ENCODE measurements at places on chromosomes 4 and X.

GRCh38 chr4:20253735-20254409, 2.2 kb downstream of the SLIT2 start:
- no peak for DNase-seq

DNA sequence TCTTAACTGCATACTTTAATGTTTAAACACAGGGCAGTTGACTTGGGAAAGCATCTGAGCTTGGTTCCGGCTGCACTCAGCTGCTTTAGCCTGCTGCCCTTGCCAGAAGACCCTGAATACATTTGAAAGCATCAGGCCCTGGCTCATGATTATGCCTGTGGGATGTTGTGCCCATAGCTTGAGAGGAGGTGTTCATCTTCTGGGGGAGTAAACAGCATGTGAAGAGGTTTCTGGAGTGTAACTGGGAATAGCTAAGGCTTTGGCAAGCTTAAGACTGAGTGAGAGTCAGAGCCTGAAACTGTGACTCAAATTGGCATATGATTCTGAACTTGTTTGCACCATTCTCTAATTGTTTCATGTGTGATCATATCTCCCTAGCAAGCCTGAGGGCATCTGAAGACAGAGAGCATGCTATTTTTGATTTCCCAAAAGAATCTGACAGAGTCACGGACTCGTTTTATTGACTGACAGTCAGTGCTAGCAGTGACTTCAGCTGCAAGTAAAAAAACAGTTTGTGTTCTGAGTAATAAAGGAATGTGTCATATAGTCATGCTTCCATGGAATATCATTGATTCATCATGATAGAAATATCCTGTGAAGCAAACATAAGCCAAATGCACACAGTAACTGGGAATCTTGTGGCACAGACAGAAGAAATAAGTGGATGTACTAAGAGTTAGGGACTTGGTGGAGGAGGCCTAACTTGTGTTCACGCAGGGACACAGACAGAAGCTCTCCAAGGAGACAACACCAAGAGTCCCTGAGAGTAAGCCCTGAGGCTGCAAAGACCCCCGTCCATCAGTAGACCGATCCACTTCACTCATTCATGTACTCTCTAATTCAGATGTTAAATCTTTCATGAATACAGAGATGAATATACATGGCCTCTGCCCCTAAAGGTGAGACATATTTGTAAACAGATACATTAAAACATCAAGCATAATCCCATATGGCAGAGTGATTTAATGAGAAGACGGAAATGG, 100.7 kb downstream of the SYNPO2 start:
- peak; percentile 88 for DNase-seq

DNA sequence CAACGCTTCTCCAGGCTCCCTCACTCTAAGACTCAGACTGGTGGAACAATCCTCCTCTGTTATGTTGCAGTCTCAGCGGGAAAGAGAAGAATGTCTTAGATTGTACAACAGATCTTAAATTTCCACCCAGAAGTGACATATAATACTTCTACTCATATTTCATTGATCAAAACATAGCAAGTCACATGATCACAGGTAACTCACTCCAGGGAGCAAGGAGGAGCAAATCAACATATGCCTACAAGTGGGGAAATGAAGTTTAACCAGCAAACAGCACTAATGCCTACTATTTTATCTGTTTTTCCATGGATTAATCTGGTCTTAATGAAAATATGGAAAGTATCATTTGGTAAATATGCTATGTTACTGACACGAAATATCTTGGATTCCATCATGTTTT, 819.8 kb downstream of the CCSER1 start:
- no peak for DNase-seq

DNA sequence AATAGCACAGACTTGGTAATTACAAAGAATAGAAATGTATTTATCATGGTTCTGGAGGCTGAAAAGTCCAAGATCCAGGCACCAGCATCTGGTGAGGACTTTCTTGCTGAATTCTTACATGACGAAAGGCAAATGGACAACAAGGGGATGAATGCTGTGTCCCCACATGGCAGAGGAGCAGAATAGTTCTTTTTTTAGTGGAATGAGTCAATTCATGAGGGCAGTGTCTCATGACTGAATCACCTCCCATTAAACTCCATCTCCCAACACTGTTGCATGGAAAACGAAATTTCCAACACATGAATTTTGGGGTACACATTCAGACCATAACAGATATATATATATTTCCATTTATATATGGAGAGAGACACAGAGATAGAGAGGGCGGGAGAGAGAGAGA, 628.3 kb downstream of the TRIML1 start:
- peak; percentile 8 for DNase-seq

GRCh38 chr4:37995981-37996775, 36.0 kb downstream of the PTTG2 start:
- DNase-seq, result no peak

DNA sequence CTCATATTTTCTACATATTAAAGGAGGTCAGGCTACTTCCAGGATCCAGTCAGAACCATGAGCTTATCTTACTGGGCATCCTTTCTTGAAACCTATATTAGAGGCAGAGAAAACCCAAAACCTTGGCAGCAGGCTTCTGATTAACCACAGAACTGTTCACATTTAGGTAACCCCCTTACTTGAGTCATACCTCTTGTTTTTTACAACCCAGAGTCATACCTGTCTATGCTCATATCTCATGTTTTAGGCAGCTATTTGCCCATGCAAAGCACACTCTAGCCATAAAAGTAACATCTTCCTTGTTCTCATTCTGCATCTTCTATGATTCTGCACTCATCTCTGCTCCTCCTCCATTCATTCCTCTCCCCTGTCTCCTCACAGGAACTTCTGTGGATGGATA, 138.0 kb upstream of the SMIM31 start:
- DNase-seq, result no peak

- DNase-seq, result peak; percentile 42
Measured at GRCh38 chrX:83145876-83146275, 362.2 kb upstream of the POU3F4 start.

DNA sequence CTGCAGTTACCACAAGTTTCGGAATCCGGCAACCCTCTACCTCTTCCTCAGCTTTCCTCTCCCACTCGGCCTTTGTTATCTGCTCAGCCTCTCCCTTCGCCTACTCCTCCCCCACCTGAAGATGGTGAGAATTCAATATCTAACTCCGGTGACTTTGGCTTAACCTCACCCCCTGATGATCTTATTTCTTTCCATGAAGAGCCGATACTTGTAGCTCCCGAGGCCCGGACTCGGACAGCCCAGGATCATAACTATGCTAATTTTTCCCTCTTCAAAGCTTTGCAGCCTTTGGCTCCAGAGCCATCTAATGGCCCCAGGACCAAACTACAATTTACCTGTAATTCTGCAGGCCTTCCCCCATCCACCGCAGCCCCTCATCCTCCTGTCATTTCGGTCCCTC, 32.0 kb upstream of the MGST2 start:
- peak; percentile 24 for DNase-seq

DNA sequence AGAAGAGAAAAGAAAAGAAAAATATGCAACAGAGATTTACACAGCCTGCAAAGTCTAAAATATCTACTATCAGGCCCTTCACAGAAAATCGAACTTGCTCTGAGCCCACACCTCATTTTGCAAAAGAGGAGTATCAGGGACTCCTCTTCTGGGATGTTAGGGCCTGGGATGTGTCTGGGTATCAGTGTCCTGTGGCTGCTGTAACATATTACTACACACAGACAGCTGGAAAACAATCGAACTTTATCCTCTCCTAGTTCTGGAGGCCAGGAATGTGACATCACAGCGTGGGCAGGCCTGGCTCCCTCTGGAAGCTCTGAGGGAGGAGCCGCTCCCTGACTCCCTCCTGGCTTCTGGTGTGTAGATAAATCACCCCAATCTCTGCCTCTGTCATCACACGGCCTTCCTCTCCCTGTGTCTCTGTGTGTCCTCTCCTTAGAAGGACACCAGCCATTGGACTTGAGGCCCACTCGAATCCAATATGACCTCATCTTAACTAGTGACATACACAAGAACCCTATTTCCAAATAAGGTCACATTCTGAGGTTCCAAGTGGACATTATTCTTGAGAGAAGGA, 52.9 kb downstream of the PPP2R2C start:
- DNase-seq, result peak; percentile 11

- peak; percentile 63 for DNase-seq
Measured at GRCh38 chr4:164779080-164779479, 25.1 kb downstream of the SMIM31 start.

DNA sequence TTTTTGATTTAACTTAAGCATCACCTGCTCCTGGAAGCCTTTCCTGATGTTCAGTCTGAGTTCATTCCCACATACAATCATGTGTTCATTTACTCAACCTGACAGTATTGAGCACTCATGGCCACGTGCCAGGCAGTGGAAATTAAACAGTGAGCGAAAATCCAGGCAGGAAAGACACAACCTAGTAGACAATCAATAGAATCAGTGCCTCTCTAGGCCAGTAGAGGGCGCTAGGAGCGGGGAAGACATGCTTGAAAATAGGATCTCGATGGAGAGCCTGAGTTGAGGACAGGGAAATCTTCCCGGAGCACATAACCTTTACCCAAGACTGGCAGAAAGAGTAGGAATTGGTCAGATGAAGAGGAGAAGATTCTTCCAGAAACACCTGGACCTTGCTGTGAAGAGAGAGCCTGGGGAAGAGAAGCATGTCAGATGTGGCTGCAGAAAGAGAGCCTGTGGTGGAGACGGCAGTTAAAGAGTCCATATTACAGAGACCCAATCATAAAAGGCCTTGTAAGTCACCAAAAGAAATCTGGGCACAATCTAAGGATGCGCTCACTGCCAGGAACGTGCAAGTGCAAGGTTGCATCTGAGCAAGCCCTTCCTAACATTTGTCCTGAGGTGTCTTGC, 103.5 kb downstream of the LDB2 start:
- DNase-seq, result no peak

GRCh38 chrX:2642791-2643190, 48.3 kb upstream of the CD99 start:
- DNase-seq, result no peak

- no peak for DNase-seq
Measured at GRCh38 chr4:117996891-117997290, 37.4 kb upstream of the NDST3 start.

DNA sequence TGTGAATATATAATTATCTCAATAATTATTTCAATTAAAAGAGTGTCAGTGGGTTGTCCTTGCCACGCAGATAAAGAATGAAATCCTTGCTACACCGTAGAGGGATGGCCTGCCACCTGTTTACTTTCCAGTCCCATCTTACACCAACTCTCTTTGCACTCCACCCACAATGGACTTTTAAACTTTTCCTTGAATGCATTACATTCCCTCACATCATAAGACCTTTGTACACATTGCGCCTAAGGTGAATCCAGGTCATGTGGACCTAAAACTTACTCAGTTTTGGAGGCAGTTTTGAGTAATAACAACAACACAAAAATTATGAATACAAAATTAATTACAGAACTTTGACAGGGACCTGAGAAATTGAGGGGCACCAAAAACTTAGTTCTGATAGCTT, 78.7 kb upstream of the PDE5A start:
- DNase-seq, result no peak

DNA sequence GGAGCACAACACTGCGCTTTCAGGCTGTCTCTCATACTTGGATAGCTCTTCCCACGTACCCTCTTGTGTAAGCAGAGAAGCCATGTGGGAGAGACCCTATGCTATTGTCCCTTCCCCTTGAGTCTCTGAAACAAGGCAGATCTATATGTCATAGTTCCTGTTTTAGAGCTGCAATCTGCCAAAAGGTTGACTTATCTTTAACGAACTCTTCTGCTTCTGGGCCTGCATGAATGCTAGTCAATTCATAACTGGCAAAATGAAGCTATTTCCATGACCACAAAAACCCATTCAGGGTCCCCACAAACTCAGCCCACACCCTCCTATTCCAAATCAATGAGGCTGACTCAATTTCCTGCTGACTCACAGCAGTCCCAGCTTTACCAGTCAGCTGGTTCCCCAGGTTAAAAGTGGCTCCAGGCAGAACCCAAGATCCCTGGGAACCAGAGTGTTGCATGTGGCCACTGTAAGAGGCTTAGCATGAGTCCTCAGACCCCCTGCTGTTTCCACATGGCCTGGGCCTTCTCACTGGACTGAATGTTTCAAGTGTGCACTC, 25.3 kb upstream of the SOD3 start:
- peak; percentile 87 for DNase-seq

DNA sequence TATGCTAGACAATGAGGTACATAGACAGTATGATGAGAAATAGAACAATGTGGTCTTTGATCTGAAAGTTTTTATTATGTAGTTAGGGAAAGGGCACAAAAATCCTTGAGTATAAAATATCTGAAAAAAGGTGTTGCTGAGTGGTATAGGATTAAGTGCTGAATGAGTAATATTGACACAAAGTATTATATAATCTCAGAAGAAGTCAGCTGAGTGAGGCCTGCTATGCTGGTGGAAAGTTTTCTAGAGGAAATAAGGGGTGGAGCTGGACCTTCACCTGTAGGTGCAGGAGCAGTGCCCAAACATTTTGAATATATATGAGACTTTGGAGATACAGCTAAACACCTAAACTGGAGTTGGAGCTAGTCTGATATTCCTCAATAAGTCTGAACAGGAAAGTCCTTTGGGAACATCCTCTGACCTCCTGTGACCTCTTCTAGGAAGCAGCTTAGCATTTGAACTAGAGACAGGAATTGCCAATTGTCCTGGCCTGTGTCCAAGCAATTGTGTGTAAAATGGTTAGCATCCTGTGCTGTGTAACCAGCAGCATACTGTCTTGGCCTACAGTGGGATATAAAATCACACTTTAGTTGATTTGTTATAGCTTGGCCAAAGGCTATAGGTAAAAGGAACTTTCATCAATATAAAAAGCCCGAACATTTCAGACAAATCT, 285.3 kb downstream of the ANKRD50 start:
- DNase-seq, result peak; percentile 26

- no peak for DNase-seq
Measured at GRCh38 chr4:5967783-5968182, 50.4 kb downstream of the C4orf50 start.

- no peak for DNase-seq
Measured at GRCh38 chrX:17336377-17336776, 38.6 kb upstream of the NHS start.

DNA sequence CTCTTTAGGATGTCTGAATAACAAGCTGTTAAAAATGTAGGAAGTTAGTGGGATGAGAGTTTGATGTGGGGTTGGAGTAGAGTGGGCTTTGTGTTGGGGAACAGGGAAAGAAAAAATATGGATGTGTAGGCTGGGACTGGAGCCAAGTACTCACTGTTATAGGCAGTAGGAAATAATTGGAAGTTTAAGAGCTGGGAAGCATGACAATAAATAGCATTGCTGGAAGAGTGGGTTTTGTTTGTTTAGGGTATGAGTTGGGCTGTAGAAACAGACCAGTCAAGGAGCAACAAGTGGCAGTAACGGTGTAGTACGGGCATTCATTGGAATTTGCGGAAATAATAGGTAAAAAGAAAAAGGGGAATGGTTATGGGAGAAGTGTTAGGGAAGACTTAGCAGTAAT, 81.6 kb downstream of the KDM6A start:
- DNase-seq, result no peak

- no peak for DNase-seq
Measured at GRCh38 chr4:71587995-71588394, 195.9 kb downstream of the GC start.

DNA sequence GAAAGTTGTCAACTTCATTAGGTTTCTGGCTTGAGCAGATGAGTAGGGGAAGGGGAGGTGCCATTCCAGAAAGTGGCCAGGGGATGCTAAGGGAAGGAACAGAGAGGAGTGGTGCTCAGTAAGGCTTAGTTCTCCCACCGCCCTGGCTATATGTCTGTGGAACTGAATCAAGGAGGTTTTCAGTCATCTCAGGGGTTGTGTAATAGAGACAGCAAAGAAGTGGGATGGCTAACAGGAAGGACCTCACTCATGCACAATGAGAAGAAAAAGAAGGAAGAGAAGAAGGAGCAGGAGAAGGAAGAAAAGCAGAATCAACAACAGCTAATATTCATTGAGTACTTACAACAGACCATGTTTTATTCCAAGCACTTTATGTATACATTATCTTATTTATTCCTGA, 368.7 kb downstream of the MID1IP1 start:
- DNase-seq, result no peak

All from myocyte (in vitro differentiated cells).